BE2C (cell line): ENCODE measurements at places on chromosomes 4 and X.

DNA sequence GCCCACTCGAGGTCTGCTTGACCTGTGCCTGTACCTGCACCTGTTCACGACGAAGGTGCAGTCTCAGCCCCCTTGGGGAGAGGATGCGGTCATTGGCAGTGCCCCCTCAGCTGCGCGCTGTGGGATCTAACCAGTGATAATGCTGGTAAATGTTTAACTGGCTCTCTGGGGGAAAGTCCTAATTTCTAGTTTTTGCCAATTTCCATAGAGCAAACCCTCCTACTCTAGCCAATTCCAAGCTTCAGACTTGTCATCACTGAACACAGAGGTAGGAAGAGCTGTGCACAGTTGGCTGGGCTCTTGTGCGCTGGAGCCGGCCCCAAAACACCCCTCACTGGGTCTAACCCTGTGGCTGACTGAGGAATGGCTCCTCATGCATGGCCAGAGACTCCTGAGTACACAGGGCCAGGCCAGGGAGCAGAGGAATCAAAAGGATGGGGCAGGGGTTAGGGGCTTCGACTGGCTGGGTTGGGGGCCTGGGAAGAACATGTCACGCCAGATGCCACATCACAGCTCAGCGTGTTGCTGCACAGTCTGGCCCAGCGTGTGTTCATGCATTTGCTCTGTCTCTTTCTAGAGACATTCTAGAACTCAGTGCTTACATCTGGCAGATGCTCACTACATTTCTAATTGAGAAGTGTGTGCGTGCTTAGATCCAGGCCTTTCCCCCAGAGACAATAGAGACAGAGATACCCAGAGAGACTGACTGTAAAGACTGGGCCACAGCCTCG lies 270.8 kb downstream of the BCOR start:
- DNase-seq = no peak

- peak; percentile 39 for DNase-seq
Measured at GRCh38 chr4:22434895-22435294, 81.0 kb downstream of the ADGRA3 start.

DNA sequence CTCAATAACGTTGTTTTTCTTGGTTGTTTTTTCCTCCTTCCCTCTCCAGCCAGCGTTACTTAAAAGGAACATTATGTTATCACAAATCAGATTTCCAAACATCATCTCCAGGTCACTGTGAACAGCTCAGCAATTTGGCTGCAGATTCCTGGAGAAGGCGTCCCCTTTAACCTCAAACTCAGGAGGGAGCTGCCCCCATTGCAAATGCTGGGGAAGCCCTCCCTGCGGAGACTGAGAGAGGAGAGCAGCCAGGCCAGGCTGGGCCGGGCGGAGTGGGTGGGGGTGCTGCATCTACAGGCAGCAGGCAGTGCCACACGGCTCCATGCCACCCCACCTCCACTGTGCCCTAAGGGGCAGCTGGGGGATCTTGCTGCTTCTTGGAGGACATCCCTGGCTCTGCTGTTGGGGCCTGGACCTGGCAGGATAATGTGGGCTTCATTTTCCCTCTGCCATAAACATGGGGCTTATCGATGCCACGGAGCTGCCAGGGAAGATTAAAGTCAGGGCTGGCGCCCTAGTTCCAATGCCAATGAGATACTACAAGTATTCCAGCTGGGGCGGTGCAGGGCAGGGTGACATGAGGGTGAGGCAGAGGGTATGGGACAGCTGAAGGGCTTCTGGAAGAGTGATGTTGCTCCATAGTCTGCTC lies 148.8 kb downstream of the PJA1 start:
- DNase-seq = no peak

DNA sequence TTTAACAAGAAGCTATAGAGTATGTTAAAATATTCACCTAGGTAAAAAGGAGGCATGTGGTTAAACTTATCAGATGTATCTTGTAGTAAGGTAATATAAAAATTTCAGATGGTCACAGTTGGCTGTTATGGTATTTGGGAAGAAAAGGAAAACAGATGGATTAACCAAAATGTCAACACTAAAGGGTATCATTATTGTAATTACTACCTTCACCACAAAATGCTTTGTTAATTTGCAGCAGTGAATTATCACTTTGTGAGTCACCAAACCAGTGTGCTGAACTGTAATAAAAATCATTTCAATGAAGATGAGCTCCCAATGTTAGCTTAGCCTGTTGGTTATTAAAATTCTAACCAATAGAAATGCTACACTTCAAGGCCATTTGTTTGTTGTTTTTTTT lies 233.9 kb downstream of the RPA4 start:
- no peak for DNase-seq

DNA sequence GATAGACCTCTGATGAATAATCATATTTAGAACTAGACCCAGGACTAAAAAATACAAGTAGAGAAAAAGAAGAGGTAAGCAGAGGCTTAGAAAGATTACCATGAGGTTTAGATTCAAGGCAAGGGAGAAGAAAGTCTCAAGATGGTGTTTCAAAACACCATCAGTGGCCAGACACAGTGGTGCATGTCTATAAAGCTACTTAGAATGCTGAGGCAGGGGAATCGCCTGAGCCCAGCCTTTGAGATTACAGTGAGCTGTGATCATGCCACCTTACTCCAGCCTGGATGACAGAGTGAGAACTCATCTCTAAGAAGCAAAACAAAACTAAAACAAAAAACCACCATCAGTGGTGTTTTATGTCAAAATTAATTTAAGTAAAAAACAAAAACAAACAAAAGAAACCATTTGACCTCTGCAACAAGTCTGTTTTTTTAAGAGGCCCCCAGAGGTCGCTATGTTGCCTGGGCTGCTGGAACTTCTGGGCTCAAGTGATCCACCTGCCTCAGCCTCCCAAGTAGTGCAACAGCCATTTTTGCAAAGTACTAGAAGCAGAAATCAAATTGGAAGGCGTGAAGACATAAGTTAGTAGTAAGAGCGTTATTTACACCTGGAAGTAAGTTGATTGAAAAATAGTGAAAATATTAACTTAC lies 784.3 kb downstream of the ADGRL3 start:
- DNase-seq = no peak

- DNase-seq = no peak
Measured at GRCh38 chr4:70336043-70336442, 1.3 kb downstream of the CABS1 start.

DNA sequence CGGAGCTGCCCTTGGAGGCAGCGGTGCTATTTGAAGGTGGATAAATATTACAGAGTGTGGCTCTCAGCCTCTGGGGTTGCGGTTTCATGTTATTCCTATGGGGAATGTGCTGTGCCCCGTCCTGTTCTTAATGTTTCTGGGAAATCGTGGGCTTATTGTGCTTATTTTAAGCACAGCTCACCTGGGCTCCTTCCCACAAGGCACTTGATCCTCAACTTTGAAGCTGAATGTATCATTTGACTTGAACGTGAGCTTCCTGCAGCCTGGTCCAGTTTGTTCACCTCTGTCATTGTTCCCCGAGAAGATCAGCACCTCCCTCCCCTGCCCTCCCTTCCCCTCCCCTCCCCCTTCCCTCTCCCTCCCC lies 3.9 kb downstream of the SORCS2 start:
- peak; percentile 0 for DNase-seq

GRCh38 chrX:63855896-63856295 lies 70.9 kb upstream of the ARHGEF9 start:
- no peak for DNase-seq

DNA sequence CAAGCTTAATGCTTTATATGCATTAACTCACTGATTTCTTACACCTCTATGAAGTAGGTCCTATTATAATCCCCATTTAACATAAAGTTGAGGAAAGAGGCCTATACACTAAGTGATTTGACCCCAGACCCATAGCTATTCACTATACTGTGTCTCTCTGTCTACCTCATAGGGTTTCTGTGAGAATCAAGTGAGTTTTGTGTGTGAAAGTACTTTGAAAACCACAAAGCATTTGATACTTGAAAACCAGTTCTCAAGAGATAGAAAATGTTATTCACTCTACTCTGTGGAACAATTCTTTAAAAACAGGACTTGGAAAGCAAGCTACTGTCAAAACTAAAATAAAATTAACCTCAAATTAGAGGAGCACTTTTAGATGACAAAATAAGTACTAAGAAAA lies 35.0 kb downstream of the SHROOM3 start:
- no peak for DNase-seq

DNA sequence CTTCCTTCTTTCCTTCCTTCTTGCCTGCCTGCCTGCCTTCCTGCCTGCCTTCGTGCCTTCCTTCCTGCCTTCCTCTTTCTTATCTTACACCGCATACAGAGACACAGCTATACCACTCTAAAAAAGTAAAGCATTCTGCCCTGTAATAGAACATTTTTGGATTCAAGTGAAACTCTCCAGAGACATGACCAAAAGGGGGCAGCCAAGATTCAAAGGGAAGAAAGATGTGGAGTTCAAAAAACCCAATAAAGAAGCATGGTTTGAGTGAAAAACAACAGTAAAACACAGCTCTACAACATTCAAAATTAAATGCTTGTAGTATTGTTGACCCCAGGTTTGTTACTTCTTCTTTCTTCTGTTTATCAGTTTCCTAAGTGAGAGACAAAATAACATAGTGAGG lies 914.9 kb upstream of the PCDH7 start:
- DNase-seq = no peak

DNA sequence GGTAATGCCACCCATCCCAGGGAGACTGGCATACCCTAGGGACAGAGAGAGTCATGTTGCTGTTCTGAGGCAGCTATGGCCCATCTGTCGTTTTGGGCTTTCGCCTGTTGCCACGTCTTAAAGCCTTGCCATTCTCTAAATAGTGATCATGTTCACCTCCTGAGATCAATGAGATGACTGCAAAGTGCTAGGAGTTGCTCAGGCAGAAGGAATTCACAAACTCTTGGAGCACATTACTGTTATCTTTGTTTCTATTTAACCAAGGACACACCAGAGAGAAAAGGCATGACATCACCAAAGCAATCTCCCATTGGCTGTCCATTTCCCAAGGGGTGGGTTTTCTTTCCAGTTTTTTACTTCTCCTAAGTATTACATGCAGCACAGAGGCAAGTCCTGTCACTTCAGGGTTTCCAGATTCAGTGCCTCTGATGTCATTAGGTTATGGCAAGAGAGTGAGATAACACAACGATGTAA lies 37.1 kb upstream of the SETD7 start:
- peak; percentile 25 for DNase-seq

DNA sequence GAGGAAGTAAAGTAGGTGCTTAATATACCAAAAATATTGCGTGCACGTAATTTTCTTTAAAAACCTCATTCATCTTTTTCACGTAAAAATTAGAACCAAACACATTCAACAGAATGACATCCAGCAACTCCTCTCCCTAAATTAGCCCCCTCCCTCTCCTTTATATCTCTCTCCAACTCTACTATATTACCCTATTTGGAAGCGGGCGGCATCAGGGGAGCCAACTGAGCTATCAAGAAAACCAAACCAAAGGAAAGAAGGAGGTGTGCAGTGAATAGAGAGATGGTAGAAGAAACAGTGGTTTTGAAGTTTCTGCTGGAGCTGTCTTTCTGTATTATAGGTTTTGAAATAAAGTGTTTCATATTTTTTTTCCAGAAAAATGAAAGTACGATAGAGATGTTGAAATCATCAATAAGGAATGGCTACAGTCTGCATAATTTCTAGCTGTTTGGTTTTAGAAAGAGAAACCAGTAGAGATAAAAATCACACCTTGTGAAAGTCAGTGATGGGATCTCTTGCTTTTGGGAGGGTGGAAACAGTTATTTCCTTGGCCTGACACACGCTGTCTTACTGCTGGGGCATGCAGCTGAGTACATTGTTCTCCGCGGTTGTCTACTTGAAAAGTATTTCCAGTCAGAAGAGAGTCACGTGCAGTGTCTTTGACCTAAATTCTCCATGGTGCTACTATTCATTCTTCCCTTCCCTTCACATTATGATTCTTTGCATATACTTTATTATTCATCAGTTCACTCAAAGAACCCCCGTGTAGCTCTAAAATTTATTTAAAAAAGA lies 94.1 kb upstream of the WDR17 start:
- DNase-seq = no peak

- no peak for DNase-seq
Measured at GRCh38 chr4:53734584-53735353, 143.5 kb upstream of the LNX1 start.

- DNase-seq = no peak
Measured at GRCh38 chrX:150478496-150479492, 89.6 kb upstream of the MTM1 start.

DNA sequence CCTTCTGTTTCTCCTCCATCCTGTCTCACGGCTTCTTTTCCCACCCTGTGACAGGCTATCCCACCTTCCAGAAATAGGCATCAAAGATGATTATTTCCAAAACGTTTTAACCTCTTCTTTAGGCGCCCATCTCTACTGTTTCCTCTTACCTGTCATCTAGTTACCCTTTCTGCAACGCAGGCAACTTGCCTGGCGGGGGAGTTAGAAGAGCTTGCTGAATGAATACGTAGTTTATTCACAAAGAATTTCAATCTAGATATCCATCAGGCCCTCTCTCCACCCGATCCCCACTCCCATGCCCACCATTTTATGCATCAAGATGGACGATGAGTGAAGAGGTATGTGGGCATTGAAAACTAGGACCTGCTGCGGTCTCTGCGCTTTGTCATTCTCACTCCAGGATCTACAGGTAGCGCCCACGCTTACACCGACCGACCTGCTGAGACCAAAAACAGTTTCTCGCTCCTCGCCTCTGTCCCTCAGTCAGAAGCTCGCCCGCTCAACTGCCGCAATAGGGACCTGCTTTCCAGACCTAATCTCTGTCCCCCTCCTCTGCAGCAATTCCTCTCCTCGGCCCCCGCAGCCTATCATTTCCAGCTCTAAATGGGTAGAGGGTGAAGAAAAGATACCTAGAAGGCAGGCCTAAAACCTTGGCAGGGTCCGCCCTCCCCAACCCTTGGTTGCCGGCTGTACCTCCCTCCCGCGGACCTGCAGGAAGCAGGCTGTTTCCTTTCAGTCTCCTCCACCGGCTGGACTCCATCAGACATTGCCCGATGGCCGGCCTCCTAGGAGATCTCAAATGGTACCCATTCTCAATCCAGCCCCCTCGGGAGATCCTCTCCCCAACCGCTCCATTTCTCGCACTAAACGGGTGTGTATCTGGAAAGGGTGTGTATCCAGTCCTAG lies 624 bp downstream of the BEX5 start:
- DNase-seq = no peak

GRCh38 chr4:6395466-6396228 lies 76.8 kb downstream of the PPP2R2C start:
- no peak for DNase-seq
